NCI-H524 (cell line): ENCODE measurements at places on chromosomes 12 and 14.

DNA sequence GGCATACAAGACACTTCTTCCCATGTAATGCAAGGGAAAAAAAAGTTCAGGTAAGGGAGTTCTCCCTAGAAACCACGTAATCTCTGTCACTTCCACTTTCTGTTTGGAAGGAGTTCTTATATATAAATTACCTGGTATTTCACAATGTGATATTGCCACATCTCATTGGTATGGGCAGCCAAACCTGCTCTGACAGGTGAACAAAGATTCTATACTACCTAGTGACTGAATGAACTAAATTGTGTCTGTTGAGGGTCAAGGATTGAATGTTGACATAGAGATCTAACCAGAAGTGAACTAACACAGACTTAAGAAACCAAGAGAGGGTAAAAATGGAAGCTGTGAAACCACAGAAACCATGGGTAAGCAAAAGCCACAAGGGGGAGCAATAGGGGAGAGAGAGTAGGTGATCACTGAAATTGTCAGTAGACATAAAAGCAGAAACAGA is 161.3 kb downstream of the RPL10L start:
- DNase-seq = peak; percentile 41

GRCh38 chr14:91858536-91859275 is 8.6 kb downstream of the TC2N start:
- no peak for DNase-seq

- no peak for DNase-seq
These were observed 26.9 kb downstream of the WDR89 start for GRCh38 chr14:63614679-63615363.

DNA sequence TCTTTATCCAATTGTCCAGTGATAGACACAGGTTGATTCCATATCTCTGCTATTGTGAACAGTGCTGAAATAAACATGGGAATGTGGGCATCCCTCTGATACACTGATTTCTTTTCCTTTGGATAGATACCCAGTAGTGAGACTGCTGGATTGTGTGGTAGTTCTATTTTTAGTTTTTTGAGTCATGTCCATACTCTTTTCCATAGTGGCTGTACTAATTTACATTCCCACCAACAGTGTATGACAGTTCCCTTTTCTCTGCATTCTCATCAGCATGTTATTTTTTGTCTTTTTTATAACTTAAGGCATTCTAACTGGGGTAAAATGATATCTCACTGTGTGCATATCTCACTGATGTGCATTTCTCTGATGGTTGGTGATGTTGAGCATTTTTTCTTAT is 24.8 kb upstream of the VASH1 start:
- DNase-seq = no peak

- no peak for DNase-seq
These were observed 11.5 kb downstream of the CCND2 start for GRCh38 chr12:4285070-4285469.
